A549 treated with Mapracorat at 1 μM for 4 hours (cell line): ENCODE measurements at places on chromosomes 16 and 17. TPM values are rescaled to one million over a fixed set of nuclear protein-coding genes. Genes with fewer than 3 reads are reported as not detected.

Gene IGFBP4
- total RNA-seq = 2,173 to 2,922 TPM (median 2,805 TPM) in 5 replicates

Gene TEKT5
- total RNA-seq = not detected in 5 replicates

Gene OR1F1
- 0.17 to 0.65 TPM (median 0.43 TPM) in 4 of 5 replicates, not detected in the other for total RNA-seq

Gene P2RX1
- total RNA-seq = not detected in 5 replicates

Gene MMP25
- 0.78 to 1.4 TPM (median 0.94 TPM) in 5 replicates for total RNA-seq

Gene MIS12
- total RNA-seq = 14.2 to 16.7 TPM (median 15.1 TPM) in 5 replicates

Gene EPN3
- 0.13 to 0.29 TPM (median 0.19 TPM) in 5 replicates for total RNA-seq

Gene HSD17B1
- total RNA-seq = 0.89 to 1.8 TPM (median 1.5 TPM) in 5 replicates

Gene SLC6A2
- total RNA-seq = 0.07 to 0.09 TPM in 2 of 5 replicates, not detected in the others

Gene NKD1
- 0.11 to 0.53 TPM (median 0.42 TPM) in 5 replicates for total RNA-seq

Gene ITPRIPL2
- 11.0 to 18.3 TPM (median 15.8 TPM) in 5 replicates for total RNA-seq

Gene WDR45B
- 89.8 to 96.1 TPM (median 90.7 TPM) in 5 replicates for total RNA-seq

Gene ADAM11
- total RNA-seq = 1.5 to 2.3 TPM (median 2.0 TPM) in 5 replicates

Gene FAHD1
- total RNA-seq = 43.1 to 50.4 TPM (median 48.4 TPM) in 5 replicates

Gene ARHGDIG
- total RNA-seq = 2.7 to 3.4 TPM (median 3.2 TPM) in 5 replicates

Gene HNF1B
- total RNA-seq = 17.4 to 21.8 TPM (median 20.7 TPM) in 5 replicates

Gene ZSCAN10
- 0.20 TPM in 1 of 5 replicates, not detected in the others for total RNA-seq

Gene OR1A1
- not detected in 5 replicates for total RNA-seq
